ENCODE measurements at places on chromosomes 4 and X.

- no peak for DNase-seq
Measured at GRCh38 chrX:8323356-8323755, 141.3 kb upstream of the VCX3B start.

DNA sequence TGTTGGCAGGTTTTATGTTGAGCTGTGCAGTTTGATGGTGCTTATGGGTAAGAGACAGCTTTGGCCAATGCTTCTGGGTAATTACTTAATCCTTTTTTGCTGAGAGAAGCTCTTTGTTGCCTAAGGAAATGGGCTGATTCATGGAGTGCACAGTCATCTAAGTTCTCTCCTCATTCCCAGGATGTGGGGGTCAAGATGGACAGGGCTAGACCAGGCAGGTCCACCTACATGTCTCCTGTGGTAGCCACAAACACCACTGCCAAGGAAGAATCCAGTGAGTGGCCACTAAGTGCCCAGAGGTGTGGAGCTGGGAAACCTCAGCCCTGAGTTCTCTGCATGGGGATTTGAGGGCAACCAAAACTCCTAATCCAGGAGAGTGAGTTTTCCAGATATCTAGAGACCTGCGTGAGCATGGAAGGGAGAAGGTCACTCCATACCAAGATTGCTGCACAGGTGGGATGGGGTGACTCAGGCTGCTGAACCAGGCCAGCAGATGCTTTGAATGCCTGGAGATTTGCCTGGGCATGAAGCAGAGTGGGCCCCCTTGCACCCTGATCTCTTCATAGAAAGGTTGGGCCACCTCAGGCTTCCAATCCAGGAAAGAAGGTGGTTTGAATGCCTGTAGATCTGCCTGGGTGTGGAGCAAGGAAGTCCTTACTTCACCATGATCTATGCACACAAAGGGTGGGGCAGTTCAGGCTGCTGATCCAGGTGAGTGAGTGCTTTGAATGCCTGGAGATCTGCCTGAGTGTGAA is 234.8 kb upstream of the GNPDA2 start:
- DNase-seq, result no peak

DNA sequence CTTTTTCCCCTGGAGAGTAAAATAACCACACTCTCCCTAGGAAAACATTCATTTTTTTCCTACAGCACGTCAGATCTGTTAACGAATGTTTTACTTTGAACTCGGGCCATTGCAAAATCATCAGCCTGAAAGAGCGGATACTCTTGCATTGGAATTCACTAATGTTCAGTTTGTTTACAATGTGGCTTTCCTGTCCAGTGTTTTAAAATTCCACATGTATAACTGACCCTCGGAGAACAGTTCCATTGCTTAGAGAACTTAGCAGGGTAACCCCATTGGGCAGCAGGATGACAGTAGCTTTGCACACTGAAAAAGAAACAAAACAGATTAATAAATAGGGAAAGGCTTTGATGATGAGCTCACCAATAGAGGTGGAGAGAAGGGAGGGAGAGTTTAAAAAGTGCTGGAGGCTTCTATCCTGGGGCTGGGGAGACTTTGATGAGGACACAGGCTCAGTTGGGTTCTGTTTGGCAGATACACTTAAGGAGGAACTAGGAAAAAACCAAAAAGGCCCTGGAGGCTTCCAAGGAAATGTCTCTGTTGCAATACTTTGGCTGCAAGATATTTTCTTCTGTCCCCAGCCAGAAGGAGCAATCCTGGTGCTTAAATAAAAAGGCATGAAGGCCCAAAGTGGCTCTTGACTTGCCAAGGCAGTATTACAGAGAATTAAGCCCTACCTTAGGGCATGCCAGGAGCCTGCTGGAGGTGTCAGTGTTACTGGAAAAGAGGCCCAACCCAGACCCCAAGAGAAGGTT is 143.1 kb downstream of the ARSF start:
- no peak for DNase-seq

DNA sequence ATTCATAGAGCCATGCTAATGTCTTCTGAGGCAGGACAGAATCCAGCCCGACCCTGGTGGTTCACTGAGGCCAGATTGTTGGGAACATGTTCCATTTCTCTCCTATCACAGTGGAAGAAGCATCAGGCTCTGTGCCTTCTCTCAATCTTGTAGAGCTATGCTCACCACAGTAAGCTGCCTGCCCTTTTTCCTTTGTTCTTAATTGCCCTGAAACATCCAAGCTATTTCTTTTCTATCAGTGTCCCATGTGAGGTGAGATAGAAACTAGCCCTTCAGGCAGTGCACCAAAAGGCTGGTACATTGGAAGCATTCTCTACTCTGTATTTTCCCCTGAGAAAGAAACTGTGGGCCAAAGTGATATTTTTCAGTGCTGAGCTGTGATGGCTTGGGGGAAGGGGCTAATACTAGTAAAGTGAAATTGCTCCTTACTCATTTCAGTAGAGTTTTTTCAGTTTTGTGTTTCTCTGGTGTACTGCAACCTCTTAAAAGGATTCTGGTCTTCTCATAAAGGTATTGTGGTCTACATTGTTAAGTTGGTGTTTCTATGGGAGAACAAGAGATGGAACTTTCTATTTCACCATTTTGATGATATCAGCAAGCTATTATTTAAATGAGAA is 611.2 kb downstream of the RPA4 start:
- no peak for DNase-seq

GRCh38 chrX:40207626-40208025 is 109.9 kb upstream of the BCOR start:
- DNase-seq, result no peak

DNA sequence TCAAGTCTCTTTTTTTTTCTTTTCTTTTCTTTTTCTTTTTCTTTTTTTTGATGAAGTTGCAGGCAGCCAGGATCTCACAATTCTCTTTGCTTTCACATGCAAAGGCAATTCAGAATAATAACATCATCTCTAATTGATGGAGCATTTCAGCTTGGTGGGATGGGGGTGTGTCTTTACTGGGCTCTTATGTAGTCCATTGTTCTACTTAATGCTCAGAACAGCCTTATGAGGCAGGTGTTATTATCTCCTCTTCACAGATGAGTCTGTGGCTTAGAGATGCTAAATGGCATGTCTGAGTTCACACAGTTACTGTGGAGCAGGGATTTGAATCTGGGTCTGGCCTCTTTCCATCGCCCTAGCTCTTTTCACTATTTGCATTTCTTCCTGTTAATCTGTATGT is 70.2 kb downstream of the TRPC5 start:
- DNase-seq, result no peak

GRCh38 chr4:95215991-95216605 is 332.7 kb downstream of the UNC5C start:
- no peak for DNase-seq

DNA sequence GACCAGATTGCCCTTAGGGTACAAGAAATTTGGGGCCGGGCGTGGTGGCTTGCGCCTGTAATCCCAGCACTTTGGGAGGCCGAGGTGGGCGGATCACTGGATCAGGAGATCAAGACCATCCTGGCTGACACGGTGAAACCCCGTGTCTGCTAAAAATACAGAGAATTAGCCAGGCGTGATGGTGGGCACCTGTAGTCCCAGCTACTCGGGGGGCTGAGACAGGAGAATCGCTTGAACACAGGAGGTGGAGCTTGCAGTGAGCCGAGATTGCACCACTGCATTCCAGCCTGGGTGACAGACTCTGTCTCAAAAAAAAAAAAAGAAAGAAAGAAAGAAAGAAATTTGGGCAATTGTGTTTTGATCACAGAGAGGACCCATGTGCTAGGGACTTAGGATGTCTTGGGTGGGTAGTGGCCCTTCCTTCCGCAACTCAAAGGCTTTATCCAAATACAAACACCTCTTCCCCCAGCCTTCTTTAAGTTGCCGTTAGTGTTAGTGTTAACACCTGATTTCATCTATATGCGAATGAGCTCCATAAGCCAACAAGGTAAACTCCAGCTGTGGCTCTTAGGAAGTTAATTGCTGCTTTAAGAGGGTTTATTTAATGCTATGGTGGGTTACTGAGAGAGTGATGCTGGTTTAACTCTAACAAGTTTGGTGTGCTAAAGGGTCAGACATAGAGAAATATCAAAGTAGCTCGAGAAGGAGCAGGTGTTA is 8.6 kb upstream of the CCDC110 start:
- no peak for DNase-seq

DNA sequence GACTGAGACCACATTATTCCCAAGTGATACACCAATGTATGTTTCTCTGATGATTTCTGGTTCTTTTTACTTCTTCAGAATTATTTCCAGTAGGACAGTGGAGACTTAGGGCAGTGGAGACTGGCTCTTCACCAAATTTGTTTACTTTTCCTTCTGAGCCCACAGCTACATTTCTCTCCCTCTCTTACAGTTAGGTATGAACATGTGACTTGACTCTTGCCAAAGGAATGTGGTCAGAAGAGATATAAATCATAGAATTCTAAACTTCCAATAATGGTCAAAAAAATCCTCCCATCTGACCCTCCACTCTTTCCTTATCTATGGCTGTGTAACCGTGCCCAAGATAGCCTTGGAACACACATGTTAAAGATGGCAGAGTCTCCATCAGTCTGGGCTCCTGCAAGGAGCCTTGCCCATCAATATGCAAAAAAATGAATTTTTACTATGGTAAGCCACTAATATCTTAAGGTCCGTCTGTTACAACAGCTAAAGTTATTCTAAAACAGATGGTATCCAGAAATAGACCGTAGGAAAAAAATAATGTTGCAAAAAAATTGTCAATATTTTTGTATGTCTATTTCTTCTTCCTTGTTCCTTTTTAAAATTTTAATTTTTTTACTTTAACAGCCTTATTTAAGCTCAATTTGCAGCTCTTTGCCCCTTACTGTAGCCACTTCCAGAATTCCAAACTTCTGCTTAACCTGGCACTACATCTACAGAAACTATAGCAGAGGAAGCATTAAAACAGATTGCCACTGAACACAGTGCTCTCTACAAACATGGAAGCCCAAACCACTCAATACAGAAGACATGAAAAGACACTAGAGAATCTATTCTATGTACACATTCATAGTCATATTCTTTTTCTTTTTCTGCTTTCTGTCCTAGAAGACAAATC is 260.7 kb downstream of the COL25A1 start:
- no peak for DNase-seq

DNA sequence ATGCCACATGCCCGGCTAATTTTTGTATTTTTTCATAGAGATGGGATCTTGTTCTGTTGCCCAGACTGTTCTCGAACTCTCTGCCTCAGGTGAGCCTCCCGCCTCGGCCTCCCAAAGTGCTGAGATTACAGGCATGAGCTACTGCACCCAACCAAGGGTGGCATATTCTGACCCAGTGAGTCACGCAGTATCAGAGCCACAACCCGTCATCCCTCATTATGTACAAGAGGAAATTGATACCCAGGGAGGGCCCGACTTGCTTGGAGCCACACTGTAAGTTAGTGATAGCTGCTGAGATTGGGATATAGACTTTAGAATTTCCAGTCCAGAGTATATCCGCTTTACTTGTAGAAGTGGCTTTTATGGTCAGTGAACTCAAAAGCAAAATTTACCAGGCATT is 14.6 kb downstream of the CCKAR start:
- DNase-seq, result no peak

GRCh38 chr4:38710053-38710452 is 46.1 kb downstream of the KLF3 start:
- DNase-seq, result no peak

- no peak for DNase-seq
Measured at GRCh38 chrX:134868771-134869495, 121.9 kb upstream of the SMIM10 start.

DNA sequence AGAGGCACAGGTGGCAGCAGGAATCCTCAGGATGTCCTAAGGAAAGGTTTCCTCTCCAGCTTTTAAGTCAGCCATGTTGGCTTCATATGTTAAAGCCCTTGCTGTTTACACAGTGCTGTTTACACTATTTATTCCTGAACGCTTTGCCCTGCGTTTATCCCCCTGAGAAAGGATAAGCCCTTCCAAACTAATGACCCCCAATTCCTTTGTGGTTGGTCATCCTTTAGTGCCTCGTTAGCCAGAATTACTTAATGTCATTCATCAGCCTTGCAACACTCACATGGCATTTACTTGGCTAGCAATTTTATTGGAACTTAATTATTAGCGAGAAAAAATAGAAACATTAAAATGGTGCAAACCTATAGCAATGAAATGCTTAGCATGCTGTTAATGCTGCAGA is 23.8 kb downstream of the VCX2 start:
- DNase-seq, result no peak

- no peak for DNase-seq
Measured at GRCh38 chrX:37785569-37785968, 5.7 kb downstream of the CYBB start.

DNA sequence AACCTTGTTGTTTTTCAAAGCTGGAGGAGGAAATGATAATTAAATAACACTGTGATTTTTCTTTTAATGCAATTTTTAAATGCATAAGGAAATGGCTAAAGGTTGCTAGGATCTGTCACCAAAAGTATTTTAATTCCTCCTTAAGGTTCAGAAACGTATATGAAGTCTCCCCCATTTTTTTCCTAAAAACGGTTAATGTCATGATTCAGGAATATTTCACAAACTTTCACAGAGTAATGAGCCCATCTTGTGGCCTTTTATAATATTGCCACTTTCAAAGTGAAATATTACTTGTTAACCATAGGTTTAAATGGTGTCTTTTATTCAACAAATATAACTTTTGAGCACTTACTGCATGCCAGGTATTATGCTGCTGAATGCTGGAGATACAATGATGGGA is 99.5 kb upstream of the USP38 start:
- DNase-seq, result no peak
